Thyroid gland (tissue), 4 donors: ENCODE measurements at places on chromosomes 2 and 18. TPM values are rescaled to one million over a fixed set of nuclear protein-coding genes. Genes with fewer than 3 reads are reported as not detected.
A peak's percentile ranks its signal among the peaks of the same experiment; 100 is the strongest.

DNA sequence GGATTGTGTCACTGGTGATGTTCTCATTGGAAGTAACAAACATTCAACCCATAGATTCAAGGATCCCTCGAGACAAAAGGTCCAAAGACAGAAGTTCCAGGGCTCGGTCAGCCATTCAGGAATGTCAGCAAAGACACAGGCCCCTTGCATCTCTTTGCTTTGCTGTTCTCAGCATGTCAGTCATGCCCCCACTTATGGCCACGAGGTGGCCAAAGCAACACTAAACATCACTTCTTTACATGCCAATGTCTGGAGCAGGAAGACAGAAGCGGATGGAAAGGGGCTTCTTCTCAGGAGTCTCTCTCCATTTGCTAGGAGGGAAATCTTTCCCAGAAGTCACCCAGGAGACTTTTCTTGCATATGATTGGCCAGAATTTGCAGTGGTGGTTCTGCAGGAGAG, 191.6 kb upstream of the SP5 start:
- no peak for DNase-seq

- no peak for DNase-seq
Observed at GRCh38 chr18:9737006-9737405, 28.9 kb downstream of the RAB31 start.

Gene TCF4
- total RNA-seq, result 190 TPM

Gene SLC11A1
- total RNA-seq, result 14.4 TPM

GRCh38 chr18:398935-399630, 101.4 kb downstream of the COLEC12 start:
- DNase-seq, result no peak

DNA sequence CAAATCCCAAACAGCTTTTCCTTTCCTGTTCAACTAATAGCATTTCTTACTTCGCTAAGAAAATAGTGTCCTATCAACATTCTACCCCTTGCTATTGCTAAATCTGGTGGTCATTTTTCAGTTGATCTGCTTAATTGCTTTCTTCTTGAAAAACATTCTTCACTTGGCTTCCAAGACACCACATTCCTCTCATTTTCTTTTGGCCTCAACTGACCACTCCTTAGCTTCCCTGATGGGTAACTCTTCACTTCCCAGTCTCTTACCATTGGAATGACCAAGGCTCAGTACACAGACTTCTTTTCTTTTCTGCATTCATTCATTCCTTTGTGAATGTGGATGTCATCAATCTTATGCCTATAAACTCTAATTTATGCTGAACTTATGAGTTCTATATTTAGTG, 230.8 kb upstream of the CDH2 start:
- no peak for DNase-seq

GRCh38 chr2:43117521-43118143, 108.8 kb downstream of the ZFP36L2 start:
- no peak for DNase-seq

Gene CELF4
- total RNA-seq, result not detected

DNA sequence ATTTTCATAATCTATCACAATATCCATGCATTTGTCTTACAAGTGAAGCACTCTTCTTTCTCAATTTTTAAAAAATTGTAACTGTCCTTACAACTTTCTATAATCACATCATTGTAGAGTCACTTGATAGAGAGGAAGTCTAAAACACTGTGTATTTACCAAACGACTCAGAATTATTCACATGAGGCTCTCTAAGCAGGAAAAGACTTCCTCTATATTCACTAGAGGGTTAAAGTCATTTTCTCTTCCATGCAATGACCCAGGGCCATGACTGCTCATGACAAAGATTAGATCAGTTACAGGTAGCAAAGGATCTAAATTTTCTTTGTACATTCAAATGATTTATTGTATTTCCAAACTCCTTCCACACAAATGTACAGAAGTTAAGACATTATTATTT, 9.0 kb upstream of the SLC1A4 start:
- DNase-seq, result no peak

Gene HOXD10
- 0.54 TPM for total RNA-seq

DNA sequence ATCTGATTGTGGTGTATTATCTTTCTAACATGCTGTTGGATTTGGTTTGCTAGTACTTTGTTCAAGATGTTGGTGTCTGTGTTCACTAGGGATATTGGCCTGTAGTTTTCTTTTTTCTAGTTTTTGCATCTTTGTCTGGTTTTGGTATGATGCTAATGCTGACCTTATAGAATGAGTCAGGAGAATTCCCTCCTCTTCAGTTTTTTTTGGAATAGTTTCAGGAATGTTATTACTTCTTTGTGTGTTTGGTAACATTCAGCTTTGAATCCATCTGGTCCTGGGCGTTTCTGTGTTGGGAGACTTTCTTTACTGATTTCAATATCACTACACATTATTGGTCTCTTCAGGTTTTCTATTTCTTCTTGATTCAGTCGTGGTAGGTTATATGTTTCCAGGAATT, 124.2 kb upstream of the EPB41L5 start:
- DNase-seq, result no peak

DNA sequence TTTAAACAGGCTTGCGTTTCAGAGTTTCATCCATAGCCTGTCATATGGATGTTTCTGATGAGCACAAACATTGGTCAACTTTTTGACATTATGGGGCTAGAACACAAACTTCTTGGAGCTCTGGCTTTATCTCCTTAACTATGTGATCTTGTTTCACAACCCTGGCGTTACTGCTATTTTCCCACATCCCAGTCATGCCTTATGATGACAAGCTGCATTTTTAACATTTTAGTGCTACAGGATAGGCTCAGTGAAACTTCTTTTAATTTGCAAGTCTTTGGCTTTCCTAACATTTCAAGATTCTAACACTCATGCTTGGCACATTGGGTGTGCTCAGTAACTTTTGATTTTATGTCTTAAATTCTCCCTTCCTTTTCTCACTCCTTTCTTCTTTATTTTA, 21.0 kb upstream of the PDE1A start:
- DNase-seq, result no peak

Gene CDK15
- not detected for total RNA-seq

Gene CNDP1
- total RNA-seq, result 1.0 TPM

Gene SEC11C
- 143 TPM for total RNA-seq

GRCh38 chr2:219071131-219071816, 10.6 kb upstream of the IHH start:
- no peak for DNase-seq

- DNase-seq, result no peak
Observed at GRCh38 chr2:181172676-181173075, 192.3 kb downstream of the UBE2E3 start.

- no peak for DNase-seq
Observed at GRCh38 chr2:10912076-10912731, 470 bp downstream of the KCNF1 start.

- DNase-seq, result no peak
Observed at GRCh38 chr18:6757931-6758330, 28.4 kb downstream of the ARHGAP28 start.

DNA sequence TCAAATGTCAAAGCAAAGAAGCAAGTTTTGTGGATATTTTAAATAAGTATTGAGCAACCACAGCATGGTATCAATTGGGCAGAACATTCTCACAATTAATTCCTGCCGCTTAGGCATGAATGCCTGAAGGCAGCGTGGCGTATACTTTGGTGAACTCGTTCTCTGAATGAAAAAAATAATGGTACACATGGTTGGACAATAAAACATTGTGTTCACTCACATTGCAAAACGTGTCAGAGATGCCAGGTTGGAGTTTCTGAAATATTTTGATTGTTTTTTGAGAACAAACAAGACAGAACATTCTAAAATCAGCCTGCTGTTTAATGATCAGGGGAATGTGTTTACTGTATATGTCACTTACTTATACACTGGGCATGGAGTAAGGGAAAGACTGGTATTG, 254.2 kb downstream of the CDH2 start:
- no peak for DNase-seq

Gene SDC1
- total RNA-seq, result 24.5 TPM

DNA sequence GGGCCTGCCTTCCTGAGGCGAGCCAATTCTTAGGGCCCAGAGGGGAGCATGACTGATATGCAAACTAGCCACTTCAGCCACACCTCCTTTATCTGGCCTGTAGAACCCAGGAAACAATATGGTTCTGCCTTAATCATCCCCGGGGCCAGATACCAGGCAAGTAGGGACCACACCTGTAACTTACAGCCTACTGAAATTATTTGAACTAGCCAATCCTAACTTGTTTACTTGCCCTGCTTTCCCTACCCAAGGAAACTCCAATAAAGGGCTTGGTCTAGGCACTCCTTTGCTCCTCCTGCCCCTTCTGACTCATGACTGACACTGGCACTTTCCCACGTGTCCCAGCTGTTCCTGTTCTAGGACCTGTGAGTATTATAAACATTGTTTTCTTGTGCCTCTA, 57.6 kb downstream of the MYOM1 start:
- no peak for DNase-seq

DNA sequence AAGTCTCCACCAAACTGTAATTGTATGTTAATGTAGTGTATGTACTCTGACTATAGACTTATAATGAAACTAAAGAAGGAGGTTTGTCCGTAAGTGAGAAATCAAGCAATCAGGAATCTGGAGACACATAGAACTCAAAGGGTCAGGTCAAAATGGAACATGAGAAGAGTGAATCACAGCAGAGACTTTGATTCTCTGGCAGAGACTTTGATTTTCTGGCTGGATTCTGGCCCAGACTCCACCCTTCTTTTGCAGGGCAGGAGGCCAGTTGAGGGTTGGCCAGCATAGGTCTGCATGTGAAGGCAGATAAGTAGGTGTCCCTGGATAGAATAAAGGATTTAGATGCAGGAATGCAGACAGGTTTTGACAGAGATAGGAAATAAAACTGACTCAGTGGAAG, 11.0 kb upstream of the NCKAP5 start:
- peak; percentile 37 for DNase-seq

Gene SLC23A3
- 3.5 TPM for total RNA-seq

DNA sequence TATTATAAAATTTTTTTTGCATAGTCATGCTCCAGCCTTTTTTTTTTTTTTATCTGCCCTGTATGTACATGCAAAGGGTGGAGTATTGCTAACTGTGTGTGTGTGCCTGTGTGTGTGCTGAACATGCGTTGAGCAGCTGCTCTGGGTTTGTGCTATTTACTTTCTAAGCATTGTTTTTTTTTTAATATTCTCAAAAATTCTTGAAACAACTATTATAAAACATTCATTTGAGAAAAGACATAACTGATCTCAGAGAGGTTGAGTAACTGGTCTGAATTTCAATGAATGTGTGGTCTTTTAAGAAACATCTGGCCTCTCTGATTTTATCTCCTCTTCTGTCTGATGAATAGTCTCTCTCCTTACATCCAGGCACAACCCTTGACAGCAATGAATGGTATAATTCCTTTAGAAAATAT, 366.0 kb upstream of the SLC14A2 start:
- no peak for DNase-seq

DNA sequence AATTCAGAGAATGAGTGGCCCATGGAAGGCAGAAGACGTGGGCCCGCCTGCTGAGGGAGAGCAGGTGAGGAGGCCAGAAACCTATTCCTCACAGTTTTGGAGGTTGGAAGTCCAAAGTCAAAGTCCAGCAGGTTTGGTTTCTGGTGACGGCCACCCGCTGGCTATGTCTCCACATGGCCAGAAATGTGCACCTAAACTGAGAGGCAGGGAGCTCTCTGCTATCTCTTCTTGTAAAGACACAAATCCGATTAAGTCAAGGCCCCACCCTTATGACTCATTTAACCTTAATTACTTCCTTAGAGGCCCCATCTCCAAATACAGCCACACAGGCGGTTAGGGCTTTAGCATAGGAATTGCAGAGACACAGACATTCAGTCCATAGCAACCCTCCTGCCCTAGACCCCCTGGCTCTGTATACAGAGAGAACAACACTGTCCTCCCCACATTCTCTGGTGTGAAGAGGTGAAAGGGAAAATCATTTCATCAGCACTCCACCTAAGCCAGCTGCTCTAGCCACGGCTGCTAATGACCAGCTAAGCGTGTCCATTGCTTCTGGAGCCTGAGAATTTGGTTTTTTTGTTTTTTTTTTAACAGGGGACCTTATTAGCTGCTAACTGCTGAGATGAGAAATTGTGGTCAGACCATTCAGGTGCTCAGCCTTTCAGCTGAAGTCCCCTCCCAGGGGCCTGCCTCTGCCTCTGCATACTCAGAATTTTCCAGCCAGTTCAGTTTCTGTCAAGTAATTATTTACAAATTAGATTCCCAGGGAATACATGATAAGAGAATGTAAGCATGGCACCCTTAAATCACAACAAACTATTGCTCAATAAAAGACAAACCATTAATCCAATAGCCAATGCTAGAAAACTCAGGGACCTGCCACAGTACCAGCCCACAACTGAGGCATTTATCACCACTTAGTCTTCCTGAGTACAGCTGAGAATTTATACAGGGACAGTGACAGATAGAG, 368.7 kb upstream of the ID2 start:
- DNase-seq, result no peak

GRCh38 chr2:118133916-118134315, 45.6 kb downstream of the INSIG2 start:
- DNase-seq, result no peak

Gene ADRA2B
- 0.78 TPM for total RNA-seq

DNA sequence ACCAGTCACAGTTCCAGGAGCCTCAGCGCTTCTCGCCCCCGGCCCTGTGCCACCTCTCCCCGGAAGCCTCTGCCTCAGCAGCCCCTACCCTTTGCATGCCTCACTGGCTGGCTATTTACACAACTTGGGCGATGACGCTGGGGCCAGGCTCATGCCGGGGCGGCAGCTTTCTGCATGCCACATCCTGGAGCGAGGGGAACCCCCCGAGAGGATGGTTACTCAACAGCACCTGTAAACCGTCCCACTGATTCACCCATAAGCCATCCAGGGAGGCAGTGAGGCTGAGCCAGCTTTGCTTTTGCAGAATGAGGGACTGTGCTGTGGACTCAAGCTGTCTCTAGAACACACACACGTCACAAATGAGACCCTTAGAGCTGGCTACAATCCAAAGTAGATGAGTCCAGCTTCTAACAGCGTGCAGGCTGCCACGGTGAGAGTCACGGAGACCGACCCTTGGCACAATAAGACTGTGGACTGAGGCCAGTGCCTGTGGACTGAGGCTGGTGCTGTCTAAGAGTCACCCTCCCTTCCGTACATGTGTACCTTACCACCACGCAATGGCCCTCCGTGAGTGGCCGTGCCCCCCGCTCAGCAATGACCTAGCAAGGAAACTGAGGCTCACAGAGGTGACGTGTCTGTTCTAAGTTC, 45.6 kb upstream of the ODC1 start:
- peak; percentile 32 for DNase-seq

- DNase-seq, result no peak
Observed at GRCh38 chr18:35694808-35695207, 113.3 kb downstream of the GALNT1 start.

- DNase-seq, result no peak
Observed at GRCh38 chr18:21314724-21315123, 72.7 kb downstream of the GREB1L start.

DNA sequence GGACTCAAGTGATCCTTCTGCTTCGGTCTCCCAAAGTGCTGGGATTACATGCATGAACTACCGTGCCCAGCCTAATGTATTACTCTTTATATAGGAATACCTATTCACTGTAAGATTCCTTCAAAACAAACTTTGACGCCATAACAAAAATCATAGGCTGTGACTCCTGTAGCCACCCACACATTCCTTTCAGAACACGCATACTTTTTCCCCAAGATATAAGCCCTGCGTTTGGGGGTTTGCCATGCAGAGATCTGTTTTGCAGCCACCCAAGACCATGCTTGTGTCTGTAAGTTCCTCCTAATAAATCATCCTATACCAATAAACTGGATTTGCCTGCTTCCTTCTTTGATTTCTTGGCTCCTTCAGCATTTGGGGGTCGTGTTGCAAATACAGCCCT, 46.0 kb upstream of the STON1 start:
- no peak for DNase-seq
